SK-N-SH (cell line): ENCODE measurements at places on chromosomes 1 and 21. TPM values are rescaled to one million over a fixed set of nuclear protein-coding genes. Genes with fewer than 3 reads are reported as not detected.

DNA sequence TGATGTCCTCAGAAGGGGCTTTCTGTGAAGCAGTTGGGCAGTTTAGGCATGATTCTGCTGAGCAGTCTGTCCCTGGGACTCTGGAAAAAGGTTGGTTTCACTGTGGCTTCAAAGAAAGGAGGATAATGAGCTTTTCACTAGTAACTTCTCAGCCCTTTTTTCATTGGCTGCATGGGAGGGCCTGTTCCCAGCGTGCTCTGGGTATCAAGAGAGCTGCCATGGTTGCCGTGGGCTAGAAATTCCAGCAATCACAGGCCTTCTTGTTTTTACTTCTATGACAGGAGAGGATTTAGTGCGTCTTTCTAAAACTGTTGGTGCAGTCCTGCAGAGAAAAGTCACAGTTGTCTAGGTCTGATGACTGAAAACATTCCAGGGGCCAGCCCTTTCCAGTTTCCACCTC is 7.2 kb downstream of the SZRD1 start:
- no peak for DNase-seq

DNA sequence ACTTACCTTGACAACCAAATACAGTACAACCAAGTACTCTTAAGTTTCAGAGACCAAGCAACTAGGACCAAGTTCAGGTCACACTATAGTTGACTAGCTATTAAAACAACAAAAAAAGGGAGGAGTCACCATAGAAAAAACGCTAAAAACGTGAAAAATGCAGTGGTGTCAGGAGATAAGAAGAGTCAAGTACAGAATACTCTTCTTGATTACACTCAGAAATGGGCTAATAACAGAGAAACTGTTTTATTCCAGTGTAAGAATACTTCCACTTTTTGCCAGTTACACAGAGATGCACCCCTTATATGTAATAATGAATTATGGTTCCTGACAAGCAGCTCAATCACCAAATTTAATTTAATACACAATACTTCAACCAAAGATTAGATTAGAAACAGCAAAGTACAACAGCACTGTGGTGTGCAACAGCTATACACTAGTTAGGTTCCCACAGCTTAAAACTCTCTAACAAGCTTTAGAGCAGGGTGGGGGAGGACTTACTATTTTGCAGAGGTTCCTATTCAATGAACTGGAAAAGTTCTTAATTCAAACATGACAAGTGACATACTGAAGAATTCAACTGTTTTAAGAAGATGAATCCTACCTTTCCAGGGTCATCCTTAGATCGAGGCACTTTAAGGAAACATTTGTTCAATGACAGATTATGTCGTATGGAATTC is 70.4 kb downstream of the FOXJ3 start:
- DNase-seq, result no peak

GRCh38 chr1:92754000-92754718 is 30.7 kb downstream of the EVI5 start:
- DNase-seq, result no peak

- no peak for DNase-seq
Observed at GRCh38 chr1:60091195-60091715, 17.7 kb upstream of the C1orf87 start.

DNA sequence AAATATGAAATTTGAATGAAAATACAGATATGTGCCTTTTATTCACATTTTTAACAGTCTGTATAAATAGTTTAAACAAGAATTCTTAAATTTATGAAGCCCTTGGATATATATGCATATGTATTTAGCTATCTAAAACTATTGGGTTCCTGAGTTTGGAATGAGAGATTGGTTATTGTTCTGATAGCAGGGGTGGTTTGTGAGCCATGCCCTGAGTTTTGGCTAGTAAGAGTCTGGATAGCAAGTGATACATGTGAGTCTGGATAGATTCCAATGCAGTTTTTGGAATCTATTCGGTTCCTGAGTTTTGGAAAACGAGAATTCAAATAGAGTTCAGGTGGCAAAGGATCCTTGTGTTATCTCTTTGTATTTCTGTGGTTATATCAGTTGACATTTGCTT is 2.8 kb downstream of the MAN1A2 start:
- no peak for DNase-seq

The ZYG11A gene
- polyA plus RNA-seq, result 0.41 TPM in 2 replicates
